Activated B cell treated with CpG ODN at 0.5 μM for 24 hours (primary cell): ENCODE measurements at places on chromosomes 6 and 20.

- DNase-seq: peak; percentile 96
These were observed at the start of gene CENPB for GRCh38 chr20:3786665-3787323. TSS of gene CENPB (minus strand) at chr20:3786740. CDS start at chr20:3786483, 257 bp downstream.

GRCh38 chr20:36396340-36396739 lies 90.2 kb downstream of the DLGAP4 start:
- no peak for DNase-seq

DNA sequence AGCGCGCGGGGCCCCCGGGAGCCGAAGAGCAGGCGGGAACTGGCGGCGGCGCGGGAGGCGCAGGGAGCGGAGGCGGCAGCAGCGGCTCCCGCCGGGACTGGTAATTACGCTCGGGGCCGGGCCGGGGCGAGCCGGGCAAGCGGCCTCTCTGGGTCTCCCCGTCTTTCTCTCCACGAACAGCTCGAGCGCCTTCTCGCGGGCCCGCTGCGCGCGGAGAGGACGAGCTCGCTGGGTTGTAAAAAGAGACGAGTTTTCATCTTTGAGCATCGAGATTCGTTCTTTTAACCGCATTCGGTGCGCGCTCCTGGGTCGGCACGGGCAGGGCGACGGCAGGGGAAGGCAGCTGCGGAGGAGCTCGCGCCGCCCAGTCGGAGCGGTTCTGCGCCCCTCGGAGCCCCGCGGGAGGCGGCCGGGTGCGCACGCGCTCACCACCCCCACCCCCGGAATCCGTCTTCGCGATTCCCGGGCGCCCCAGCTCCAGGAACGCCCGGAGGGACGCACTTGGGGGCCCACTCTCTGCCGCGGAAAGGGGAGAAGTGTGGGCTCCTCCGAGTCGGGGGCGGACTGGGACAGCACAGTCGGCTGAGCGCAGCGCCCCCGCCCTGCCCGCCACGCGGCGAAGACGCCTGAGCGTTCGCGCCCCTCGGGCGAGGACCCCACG lies 38.0 kb downstream of the YTHDF1 start:
- DNase-seq: no peak

GRCh38 chr20:1863296-1863695 lies 31.9 kb upstream of the SIRPA start:
- no peak for DNase-seq

DNA sequence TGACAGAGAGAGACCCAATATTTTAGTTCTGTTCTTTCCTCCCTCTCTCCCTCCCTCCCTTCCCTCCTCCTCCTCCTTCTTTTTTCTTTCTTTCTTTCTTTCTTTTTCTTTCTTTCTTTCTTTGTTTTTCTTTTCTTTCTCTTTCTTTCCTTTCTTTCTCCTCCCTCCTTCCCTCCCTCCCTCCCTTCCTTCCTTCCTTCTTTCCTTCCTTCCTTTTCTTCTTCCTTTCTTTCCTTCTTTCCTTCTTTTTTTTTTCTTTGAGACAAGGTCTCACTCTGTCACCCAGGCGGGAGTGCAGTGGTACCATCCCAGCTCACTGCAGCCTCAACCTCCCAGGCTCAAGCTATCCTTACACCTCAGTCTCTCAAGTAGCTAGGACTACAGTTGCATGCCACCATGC lies 28.4 kb downstream of the ARHGAP40 start:
- no peak for DNase-seq

DNA sequence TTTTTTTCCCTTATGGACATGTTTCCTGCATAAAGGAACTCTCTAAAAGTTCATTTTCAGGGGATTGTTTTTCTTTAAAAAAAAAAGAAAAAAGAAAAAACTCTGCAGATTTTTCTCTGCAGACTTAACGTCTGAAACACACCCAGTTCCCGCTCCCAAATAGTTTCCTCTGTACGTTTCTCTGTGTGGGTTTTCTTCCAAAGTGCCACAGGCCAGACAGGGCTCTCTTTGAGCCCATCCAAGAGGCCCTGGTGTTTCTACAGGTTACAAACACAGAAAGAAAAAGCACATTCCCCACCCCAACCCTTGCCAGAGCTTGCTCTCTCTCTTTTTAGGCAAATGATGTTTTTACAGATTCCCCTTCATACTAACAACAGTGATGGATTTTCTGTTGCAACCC lies 258.6 kb downstream of the FNDC1 start:
- no peak for DNase-seq

GRCh38 chr6:139732451-139732850 lies 358.0 kb upstream of the CITED2 start:
- no peak for DNase-seq

GRCh38 chr6:167906899-167907298 lies 80.2 kb downstream of the AFDN start:
- no peak for DNase-seq

- DNase-seq: no peak
These were observed 431.1 kb upstream of the CDH4 start for GRCh38 chr20:60820918-60821317.

DNA sequence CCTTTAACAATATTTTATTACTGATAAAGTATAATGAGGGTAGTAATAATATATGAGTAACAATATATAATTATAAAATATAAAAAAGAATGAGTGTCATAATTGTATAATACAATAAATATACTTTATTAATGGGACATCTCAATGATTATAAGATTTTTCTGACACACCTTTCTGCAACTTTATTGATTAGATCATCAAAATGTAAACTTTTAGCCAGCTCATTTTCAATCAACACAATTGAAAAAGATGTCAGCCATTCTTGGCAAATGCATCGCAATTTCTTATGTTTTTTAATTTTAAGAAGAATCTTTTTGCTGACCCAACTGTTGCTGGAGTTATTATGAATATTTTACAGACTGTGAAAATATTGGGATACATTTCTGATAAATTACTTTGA lies 132.4 kb upstream of the RNF217 start:
- no peak for DNase-seq

DNA sequence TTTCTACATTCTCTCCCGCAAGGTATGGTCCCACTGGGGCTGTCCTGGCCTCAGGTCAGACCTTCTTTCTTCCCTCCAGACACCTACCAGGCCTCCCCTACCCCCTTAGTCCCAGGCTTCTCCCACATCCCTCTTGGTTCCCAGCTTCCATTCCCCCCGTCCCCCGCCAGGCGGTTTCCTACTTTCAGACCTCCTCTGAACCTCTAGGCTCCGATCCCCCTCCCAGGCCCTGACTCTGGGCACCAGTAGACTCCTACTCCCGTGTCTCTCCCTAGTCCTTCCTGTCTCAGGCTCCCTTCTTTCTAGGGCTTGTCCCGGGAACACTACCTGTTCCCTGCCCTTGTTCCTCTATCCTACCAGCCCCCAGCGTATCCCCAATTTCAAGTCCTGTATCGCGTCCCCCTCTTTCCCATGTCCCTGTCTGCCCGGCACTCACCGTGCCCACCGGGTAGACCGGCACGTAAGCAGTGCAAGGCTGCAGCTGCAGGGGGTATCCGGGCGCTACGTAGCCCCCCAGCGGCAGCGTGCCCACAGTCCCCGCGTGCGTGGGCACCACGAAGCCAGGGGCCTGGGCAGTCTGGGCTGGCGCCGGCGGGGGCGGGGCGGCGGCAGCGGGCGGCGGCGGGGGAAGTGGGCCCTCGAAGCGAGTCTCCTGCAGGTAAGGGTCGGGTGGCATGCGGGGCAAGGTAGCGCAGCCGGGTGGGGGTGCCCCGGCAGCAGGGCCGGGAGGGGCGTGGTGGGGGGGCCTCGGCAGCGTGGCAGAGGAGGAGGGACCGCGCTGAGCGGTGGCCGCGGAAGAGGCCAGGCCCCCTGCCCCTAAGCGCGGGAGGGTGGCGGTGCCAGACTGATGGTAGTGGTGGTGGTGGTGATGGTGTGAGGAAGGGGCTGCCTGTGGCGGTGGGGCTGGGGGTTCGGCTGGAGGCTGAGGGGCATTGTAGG lies 1.5 kb downstream of the PRRT1 start:
- no peak for DNase-seq

- no peak for DNase-seq
These were observed 75.8 kb downstream of the SYCP2L start for GRCh38 chr6:10962673-10963072.

DNA sequence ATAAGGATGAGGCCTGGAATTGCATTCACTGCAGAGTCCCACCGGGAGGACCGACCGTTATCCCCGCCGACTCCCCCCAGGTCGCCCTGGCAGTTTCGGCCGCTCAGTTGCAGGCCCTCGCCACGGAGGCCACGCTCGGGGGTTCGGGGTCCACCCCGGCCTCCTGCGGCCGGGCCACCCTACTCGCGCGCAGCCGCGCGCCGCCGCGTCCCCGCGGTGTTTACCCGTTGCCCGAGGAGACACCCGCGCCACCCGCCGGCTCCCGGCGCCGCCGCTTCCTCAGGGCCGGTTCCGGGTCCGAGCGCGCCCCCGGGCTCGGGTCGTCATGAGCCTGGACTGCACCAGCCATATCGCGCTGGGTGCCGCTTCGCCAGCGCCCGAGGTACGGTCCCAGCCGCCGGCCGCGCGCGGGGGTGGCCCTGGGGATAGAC lies at the start of gene CCDC170:
TSS of gene CCDC170 (plus strand) at position 214 of the 431 bp plus-strand sequence. CDS start at position 326, 112 bp downstream.
- DNase-seq: peak; percentile 16

- DNase-seq: no peak
These were observed 52.7 kb downstream of the BTBD9 start for GRCh38 chr6:38586992-38587391.

DNA sequence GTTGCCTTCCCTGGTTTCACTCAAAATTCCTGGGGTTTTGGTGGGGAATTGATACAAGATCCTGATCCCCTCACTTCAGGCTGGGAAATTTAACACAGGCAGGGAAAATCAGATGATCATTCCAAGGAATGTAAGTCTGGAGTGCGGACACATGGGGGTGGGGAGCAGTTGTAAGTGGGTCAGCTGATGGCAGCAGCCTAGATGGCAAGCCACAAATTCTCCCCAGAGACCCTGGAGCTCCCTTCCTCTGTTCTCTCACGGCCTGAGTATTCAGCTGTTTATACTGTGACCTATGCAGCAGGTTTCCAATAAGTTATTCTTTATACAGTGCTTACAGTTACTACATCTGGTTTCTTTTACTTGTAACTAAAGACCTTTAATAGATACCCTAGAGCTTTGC lies 144.9 kb downstream of the SH3BGRL2 start:
- no peak for DNase-seq

DNA sequence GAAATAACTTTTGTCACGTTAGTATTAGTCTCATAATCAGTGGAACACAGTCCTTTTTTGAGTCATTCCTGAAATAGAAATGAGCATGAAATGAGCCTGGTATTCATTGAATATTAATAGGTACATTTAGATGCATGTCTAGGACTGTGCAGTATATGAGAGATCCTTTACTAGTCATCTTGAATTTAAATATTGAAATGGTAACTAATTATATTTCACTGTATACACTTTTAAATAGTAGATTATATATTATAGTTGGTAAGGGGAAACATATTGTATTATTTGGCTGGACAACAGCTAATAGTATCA lies 59.4 kb downstream of the RSPO3 start:
- no peak for DNase-seq

DNA sequence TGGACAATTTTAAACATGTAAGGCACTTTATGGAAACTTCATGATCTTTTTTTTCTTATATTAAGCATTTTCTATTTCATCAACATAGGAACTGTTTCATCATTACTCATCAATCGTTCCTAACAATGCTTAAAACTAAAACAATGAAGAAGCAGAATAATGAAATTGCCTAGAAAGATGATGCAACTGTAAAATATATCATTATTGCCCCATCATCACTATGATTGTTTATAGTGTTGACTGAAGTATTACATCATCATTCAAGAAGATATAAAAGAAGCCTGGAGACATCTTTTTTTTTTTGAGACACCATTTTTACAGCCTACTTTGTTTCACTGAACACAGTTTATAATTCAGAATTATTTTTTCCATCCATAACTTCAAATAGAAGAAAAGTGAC lies 147.2 kb downstream of the TRDN start:
- DNase-seq: no peak

GRCh38 chr6:117776441-117776840 lies 101.2 kb downstream of the NUS1 start:
- DNase-seq: no peak

GRCh38 chr6:55433446-55434130 lies 106.3 kb downstream of the GFRAL start:
- no peak for DNase-seq

- no peak for DNase-seq
These were observed 103.6 kb downstream of the KIF13A start for GRCh38 chr6:17883665-17884497.

DNA sequence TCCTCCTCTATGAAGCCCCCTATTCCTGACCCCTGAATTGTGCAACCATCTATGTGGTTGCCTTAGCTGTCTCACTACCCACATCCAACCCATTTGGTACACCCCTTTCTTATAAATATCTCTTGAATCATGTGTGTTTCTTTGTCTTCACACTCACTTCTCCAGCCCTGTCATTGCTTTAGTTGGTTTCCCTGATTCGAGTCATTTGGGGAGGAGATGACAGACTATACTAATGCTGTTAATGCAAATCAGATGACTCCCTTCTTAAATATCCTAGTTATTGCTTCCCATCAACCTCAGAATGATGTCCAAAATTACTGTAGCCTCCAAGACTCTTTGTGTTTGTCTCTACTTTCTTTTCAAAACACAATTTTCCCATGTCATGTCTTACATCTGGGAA lies 23.0 kb downstream of the SLC35D3 start:
- DNase-seq: no peak

GRCh38 chr20:43746344-43747137 lies 19.7 kb upstream of the GTSF1L start:
- no peak for DNase-seq

DNA sequence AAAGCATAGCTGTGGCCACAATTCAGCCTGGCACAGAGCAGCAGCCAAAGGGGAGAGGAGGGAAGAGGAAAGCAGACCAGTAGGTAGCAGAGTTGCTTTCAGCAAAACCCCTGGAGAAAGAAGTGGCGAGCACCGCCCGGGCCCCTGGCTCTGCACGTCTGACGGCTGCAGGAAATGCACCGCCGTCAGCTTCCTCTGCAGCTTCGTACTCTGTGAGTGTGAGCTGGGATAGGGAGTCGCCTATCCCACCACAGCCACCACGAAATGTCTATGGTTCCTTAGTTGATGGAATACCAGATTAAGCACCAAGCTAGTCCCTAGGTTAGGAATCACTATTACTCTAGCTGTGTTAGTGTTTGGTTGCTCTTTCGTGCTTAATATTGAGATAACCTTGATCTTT lies 79.9 kb upstream of the NAA20 start:
- no peak for DNase-seq

- DNase-seq: peak; percentile 38
These were observed 597 bp downstream of the ADA start for GRCh38 chr20:44650771-44651433.

DNA sequence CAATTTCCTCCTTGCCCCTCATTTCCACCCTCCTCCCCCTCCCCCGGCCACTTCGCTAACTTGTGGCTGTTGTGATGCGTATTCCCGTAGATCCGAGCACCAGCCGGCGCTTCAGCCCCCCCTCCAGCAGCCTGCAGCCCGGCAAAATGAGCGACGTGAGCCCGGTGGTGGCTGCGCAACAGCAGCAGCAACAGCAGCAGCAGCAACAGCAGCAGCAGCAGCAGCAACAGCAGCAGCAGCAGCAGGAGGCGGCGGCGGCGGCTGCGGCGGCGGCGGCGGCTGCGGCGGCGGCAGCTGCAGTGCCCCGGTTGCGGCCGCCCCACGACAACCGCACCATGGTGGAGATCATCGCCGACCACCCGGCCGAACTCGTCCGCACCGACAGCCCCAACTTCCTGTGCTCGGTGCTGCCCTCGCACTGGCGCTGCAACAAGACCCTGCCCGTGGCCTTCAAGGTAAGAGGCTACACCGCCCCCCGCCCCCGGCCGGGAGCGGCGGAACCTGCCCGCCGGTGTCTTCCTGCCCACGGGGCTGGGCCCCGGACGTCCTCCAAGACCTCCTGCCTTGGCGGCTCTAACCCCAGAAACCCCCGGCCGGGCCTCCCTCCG lies 44.9 kb upstream of the SUPT3H start:
- DNase-seq: peak; percentile 52

GRCh38 chr6:13072686-13073347 lies 255.5 kb downstream of the TBC1D7 start:
- no peak for DNase-seq
